Activated CD8-positive, alpha-beta memory T cell treated with anti-CD3 and anti-CD28 coated beads for 48 hours (primary cell): ENCODE measurements at places on chromosomes 7 and 10.

- no peak for DNase-seq
Observed at GRCh38 chr10:131248376-131249165, 63.0 kb downstream of the TCERG1L start.

DNA sequence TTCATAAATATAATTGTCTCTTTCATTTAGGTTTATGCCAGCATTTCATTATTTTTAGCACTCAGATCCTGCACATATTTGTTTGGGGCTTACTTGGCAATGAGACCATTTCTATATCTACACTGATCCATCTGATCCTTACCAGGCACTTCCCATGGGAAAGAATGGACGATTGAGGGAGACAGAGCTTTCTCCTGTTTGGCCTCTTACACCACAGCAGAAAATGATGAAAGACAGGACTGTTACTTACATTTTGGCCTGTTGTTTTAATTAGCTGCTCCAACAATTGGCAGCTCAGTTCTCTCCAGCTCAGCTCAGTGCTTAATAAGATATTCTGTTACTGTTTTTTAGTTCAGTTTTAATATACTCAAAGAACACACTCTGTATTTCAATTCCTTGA, 77.6 kb upstream of the RSU1 start:
- DNase-seq: no peak

DNA sequence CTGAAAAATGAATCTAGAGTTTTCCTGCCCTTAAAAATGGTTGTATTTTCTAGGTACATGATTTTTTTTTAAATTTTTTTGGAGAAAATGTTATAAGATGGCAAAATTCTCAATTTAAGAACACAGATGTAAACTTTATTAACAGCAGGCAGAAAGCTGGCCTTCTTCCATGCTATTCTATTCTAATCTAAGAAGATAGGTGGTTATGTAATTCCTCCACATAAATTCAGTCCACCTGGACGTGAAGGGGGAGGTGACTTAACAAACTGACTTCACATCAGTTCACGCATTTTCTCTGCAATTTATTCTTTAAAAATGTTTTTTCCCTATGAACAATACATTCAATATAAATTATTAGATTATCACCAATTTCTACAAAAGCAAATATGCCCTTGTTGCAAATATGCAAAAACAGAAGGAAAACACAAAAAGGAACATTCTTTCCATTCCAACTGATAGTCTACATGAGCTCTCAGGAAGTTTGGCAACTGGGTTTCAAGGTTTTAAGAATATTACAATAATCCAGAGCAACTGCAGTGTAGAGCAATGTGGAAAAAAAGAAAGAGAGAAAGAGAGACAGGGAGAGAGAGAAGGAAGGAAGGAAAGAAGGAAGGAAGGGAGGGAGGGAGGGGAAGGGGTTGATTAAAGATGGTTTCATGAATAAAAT, 76.8 kb downstream of the HIBADH start:
- DNase-seq: no peak

DNA sequence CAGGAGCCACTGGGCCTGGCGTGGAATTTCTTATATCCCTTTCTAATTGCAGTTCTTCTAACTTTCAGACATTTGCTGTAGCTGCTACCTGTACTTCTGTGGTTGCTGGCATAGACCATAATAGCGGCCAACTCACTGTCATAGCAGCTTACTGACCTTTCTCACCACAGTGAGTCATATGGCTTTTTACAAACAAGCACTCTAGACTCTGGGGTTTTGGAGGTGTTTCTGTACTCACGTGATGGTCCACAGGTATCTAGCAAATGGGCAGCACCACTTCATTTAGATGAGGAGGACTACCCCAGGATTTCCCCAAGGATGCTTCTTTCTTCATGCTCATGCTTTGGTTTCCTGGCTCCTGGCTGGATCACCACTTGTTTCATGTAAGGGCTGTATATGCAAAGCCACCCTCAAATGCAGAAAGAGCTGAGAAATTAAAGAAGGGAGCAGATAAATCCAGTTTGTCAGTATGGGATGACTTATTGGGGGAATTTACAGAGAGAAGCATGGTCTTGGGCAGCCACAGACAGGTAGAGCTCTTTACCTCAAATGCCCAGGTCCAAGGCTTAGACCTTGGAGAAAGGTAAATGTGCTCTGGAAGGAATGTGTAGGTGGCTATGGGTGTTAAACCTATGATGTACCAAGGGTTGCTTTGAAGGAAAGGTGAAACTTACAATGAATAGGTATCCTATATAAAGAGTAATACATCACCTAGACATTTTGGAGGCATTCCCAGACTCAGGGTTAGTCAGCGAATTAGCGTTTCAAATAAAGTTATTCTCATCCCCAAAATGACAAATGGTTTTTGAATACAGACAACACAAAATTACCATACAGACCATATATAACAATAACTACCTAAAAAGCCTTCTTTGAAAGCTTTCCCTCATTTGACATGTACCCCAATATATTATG, 15.9 kb upstream of the SLC25A16 start:
- no peak for DNase-seq

- no peak for DNase-seq
Observed at GRCh38 chr10:111247781-111248389, 171.1 kb downstream of the ADRA2A start.
